Stimulated activated CD4-positive, alpha-beta T cell treated with anti-CD3 and anti-CD28 coated beads, TNF-alpha, amount 100 ng/mL, for 48 hours (primary cell): ENCODE measurements at places on chromosomes 2 and 18.

GRCh38 chr2:23354554-23354953 lies 30.4 kb upstream of the KLHL29 start:
- DNase-seq = no peak

DNA sequence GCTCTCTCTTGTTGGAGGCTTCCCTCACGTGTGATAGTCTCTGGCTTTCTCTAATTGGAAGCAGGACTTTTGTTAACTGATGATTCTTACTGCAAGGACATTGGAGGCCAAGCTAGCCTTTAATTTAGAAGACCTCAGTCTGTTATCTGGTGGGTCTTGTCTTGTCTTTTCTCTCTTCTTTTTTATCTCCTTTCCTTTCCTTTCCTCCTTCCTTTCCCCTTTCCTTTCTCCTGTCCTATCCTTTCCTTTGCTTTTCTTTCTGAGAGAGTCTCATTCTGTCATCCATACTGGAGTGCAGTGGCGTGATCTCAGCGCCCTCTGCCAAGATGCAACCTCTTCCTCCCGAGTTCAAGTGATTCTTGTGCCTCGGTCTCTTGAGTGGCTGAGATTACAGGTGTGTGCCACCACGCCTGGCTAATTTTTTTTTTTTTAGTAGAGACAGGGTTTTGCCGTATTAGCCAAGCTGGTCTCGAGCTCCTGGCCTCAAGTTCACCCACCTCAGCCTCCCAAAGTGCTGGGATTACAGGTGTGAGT lies 18.1 kb downstream of the CCNYL1 start:
- DNase-seq = no peak

DNA sequence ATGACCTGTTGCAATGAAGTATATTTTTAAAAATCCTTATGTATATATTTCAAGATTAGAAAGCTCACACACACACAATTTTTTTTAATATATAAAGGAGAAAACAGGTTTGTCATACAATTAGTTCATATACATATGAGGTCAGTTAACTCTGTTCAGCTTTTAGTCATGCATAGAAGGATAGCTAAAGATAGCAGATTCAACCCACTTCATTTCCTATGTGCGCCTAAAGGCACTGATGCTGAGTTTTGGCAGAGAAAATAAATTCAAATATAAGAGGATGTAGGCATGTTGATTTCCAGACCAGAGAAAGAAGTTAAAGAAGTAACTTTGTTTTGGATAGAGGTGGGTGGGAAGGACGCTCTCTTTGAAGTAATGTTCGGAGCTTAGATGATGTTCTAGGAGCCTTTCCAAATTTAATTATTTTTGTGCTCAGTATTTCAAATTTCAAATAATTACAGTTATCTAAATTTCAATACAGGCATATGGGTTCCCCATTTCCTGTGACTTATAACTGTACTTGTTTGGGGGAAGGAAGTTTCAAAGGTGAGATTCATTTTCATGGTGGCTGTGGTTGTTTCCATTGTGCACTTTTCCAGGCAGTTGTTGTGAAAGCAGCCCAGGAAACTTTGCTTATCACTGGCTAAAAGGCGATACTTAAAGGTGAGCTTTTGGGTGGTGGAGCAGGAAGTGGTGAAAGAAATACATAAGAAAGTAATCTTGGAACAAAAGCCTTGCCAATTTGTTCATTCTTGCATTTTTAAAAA lies 523.4 kb upstream of the FANCL start:
- DNase-seq = no peak

DNA sequence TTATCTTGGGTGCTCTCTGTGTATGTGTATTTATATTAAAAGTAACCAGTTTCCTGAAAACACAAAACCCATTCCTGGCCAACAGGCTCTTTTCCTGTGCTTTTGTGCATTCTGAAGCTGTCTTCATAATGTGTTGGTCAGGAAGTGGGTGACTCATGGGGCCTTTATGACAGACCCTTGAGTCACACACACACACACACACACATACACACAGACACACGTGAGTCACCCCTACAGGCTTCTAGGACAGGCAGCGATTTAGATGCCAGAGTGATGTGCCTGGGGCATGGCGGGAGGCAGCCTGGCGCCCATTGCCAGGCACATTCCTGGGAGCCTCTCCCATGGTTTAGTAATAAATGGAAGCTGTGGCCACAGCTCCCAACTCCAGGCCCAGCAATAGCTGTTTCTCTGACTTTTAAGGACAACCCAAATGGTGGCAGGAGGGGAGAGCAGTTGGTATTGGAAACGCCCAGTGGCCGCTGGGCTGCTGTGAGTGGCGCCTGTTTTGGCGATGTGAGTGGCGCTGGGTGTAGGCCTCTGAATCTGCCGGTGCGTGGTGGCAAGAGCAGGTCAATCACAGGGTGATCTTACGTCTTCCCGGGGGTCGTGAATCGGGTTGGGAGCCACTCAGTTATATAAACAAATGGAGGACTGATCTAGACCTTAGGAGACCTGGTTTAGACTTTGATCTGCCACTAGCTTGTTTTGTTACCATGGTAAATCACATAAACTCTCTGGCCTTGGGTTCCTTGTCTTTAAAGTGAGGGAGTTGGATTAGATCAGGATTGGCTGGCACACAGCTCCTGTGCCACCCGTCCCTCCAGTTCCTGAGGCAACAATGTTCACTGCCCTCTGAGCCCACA lies 150.7 kb upstream of the DLX2 start:
- peak; percentile 41 for DNase-seq

DNA sequence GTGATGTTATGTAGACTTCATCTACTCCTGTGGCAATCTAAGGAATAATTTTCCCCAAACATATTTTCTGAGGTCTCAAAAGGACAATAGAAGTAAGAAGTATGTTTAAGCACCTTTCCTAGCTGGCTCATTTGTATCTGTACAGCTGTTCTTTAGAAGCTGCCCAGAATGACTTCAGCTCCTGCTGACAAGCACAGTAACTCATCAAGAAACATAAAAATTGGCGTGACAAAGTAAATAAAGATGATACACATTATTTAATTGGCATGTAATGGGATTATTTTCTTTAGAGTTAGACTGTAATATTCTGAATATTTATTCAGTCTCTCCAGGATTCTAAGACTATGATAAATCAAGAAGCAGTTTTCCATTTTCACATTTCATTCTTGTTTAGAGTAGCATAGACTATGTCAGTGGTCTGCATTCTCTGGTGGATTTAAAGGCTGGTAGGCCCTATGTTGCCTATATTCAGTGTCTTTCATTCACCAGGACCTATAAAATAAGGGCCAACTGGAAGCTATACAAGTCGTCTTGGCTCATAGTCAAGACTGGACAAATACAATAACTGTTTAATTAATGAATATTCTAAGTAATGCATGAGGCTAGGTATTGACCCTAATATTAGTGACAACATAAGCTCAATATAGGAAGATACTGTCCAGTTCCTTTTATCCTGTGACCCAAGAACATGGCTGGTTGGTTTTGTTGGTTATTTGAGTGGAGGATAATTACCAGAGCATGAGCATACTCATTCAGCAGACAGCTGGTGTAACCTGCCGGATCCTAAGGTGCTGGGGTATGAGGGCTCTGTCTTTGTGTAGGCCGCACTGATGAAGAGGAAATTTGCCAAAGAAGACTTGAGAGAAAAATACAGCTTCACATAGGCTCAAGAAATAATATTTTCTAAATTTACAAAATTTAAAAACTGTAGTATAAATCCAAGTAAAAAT lies 107.0 kb downstream of the PDE1A start:
- no peak for DNase-seq

DNA sequence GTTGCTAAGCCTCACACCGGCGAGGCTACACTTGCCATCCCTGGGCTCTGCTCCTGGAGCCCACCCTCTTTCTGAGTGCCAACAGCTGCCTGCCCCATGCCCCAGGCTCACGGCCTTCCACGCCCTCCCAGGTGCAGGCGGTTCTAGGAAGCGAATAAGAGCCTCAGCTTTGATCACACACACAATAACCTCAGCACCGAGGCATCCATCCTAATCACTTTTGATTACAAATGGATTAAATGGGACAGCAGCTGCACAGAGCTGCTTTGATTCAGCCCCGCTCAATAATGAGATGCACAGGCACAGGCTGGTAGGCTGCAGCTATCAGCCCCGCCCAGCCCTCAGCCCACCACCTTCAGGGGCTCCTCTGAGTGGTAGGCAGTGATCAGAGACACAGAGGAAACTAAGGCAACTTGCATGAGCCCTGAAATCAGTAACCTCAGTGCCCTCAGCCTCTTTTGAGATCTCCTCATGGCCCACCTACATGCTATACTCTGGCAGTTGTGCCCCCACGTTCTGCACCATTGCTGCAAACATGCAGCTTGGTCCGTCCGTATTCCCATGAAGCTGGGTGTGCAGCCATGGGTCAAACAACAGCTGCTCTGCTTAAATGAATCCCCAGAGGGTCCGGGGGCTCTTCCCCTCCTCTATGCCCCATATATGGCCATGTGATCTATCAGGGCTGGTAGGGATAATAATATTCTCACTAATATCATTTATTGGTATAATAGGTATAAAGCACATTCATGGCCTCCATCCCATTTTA lies 171.4 kb downstream of the SETBP1 start:
- no peak for DNase-seq

- no peak for DNase-seq
Measured at GRCh38 chr2:210919128-210919527, 362.7 kb downstream of the CPS1 start.

- DNase-seq = no peak
Measured at GRCh38 chr2:173843526-173843925, 121.6 kb downstream of the SP3 start.

DNA sequence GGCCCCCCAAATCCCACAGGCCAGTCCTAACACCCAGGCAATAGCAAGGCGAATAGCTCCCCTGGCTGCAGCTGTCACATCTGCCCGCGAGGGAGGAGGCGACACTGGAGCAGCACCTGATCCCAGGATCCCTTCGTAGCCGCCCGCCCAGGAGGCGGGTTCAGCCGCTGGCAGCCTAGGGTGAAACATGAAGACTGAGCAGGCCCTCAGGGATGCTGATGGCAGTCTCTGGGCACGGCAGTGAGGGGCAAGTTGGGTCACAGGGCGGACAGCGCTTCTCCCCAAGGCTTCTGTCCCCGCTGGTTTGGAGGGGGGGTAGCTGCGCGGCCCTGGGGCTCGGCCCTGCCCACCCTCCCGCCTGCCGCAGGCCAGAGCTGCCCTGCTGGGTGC lies 1.9 kb downstream of the DNMT3A start:
- DNase-seq = no peak

GRCh38 chr18:2173486-2173885 lies 397.8 kb downstream of the METTL4 start:
- no peak for DNase-seq

DNA sequence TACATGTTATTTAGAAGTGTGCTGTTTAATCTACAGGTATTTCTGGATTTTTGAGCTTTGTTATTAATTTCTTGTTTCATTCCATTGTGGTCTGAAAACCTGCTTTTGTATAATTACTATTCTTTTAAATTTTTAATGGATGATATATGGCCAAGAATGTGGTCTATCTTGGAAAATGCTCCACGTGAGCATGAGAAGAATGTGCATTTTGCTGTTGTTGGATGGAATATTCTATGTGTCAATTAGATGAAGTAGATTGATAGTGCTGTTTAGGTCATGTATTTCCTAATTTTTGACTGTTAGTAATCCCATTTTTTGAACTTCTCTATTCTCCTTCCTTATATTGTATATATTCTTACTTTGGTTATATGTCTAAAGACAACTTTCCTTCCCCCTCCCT lies 19.9 kb upstream of the TTN start:
- no peak for DNase-seq

- DNase-seq = no peak
Measured at GRCh38 chr18:27540111-27540510, 355.0 kb upstream of the CHST9 start.

- no peak for DNase-seq
Measured at GRCh38 chr18:4438938-4439337, 16.2 kb downstream of the DLGAP1 start.

- no peak for DNase-seq
Measured at GRCh38 chr18:69882965-69883668, 64.6 kb downstream of the CD226 start.

DNA sequence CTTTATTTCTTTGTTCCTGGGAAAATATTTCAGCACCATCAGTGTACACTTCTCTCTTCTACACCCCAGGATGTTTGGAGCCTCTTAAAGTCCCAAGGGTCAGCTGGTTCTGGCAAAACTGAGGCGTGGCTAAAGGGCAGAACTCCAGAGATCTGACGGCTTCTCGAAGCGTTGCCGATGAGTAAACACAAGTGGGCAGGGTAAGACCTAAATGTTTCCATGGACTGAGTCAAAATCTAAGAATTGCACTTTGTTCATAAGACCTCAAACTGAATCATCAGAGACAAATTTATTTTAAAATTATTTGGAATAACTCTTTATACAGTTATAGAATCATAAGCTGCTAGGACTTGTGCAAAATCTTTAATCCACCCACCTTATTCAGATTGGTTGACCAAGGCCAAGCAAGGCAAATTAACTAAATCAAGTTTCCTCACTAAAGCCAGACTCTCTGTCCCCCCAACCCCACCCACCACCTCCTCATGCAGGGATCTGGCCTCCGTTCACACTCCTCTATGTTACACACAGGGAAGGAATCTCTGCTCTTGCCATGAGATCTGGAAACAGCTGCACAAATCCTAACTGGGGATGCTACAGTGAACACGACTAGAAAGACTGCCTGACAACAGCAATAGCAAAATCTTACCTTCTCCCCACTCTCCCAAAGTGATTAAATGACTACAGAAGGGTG lies 342.6 kb upstream of the KLHL29 start:
- no peak for DNase-seq

- peak; percentile 4 for DNase-seq
Measured at GRCh38 chr2:166375736-166376487, at the start of gene SCN9A. Gene SCN9A (minus strand): TSS chr2:166375944. CDS start chr2:166311756, 64,188 bp downstream.

- no peak for DNase-seq
Measured at GRCh38 chr2:143611336-143611735, 482.1 kb downstream of the ARHGAP15 start.

GRCh38 chr2:207330912-207331311 lies 165.2 kb upstream of the KLF7 start:
- peak; percentile 47 for DNase-seq

DNA sequence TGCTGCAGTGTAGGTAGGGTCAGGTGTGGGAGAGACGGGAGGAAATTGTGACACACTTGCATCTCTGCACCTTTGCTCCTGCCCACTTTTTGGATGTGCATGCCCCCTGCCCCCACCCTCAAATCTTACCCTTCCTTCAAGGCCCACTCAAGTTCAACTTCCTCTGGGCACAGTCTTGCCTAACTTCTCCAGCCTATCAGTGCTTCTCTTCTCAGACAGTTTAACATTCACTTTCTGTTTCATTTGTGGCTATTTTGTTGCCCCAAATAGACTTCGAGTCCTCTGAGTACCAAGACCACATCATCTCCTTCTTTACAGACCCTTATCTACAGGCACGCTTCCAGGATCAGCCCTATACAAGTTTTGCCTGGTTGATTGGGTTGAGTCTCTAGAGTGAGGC lies 2.7 kb downstream of the ST8SIA5 start:
- no peak for DNase-seq

- no peak for DNase-seq
Measured at GRCh38 chr18:41391616-41392595, 563.1 kb upstream of the PIK3C3 start.
